ENCODE measurements at places on chromosomes 6 and 20.

GRCh38 chr20:59398537-59399205 is 98.3 kb downstream of the EDN3 start:
- no peak for DNase-seq

- no peak for DNase-seq
Measured at GRCh38 chr6:19723545-19723944, 113.6 kb upstream of the ID4 start.

- DNase-seq, result no peak
Measured at GRCh38 chr6:89853068-89853467, 23.4 kb downstream of the CASP8AP2 start.

DNA sequence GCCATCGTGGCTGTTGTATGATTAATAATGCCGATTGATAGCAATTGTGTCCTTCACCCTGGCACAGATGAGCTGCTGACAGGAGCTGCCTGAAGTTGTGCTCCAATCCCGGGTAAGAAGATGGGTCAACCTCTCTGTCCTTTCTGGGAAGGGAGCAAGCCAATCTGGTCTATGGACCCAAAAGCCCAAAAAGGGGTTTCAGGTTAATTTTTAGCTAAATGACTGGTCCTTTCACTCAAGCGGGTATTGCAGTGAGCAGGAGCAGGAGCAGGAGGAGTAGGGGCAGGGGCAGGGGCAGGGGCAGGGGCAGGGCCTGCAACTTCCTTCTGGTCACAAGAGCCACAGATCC is 164.8 kb downstream of the TAF4 start:
- DNase-seq, result no peak

GRCh38 chr20:16295534-16295933 is 277.7 kb downstream of the KIF16B start:
- no peak for DNase-seq

- DNase-seq, result no peak
Measured at GRCh38 chr6:75419416-75419815, 74.2 kb downstream of the FILIP1 start.

DNA sequence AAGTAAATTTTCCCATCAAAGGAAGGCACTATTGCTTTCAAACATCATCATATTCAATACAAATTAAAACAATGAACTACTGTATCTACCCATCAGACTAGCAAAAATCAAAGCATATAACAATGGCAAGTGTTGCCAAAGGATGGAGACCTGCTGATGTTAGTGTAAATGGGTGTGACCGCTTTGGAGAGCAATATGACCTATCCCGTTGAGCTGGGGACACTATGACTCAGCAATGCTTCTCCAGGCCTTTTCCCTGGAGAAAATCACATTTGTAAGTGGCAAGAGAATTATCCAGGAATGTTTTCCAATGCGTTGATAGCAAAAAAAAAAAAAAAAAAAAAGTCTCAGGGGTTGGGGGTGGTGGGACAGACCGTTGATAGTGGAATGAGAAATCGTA is 46.1 kb downstream of the PHACTR3 start:
- DNase-seq, result no peak

DNA sequence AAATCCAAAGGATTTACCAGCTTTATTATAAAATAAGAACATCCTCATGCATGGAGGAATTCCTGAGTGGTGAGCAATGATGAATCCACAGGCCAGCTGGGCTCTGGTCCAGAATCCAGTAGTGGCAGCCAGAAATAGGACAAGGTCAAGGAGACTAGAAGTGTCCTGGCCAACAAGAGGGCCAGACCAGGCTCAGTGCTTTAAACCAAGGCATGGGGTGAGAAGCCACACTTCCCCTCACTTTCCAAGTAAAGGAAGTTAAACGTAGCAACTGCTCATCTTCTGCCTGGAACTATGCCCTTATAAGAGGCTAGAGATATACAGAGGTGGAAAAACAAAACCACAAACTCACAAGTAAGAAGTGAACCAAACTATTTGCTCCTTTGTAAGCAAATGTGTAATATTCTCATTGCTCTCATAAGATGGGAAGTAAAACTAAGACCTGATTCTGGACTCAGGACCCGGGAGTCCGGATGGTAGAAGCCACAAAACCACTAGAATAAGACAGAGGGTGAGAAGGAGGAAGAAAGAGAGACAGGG is 253.2 kb downstream of the UST start:
- no peak for DNase-seq

DNA sequence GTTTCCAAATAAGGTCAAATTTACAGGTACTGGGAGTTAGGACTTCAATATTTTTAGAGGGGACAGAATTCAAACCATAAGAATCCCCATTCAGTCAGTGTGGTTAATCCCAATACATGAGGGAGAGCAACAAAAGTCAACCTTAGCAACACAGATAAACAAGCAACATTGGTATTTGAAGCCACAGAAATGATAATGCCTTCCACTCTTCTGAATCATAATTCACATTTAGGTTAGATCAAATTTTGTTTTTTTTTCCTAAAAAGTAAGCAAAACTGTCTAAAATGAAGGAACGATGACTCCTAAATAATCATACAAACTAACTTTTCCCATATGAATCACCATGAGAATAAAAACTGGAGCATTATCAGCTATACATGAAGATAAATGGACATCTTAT is 246.0 kb upstream of the TENT5A start:
- no peak for DNase-seq
